Karpas-422 (cell line): ENCODE measurements at places on chromosomes 11 and 22. TPM values are rescaled to one million over a fixed set of nuclear protein-coding genes. Genes with fewer than 3 reads are reported as not detected.

The SWAP70 gene
- 77.0 and 82.4 TPM in 2 replicates for total RNA-seq

The MN1 gene
- 0.07 TPM in 1 of 2 replicates, not detected in the other for total RNA-seq

DNA sequence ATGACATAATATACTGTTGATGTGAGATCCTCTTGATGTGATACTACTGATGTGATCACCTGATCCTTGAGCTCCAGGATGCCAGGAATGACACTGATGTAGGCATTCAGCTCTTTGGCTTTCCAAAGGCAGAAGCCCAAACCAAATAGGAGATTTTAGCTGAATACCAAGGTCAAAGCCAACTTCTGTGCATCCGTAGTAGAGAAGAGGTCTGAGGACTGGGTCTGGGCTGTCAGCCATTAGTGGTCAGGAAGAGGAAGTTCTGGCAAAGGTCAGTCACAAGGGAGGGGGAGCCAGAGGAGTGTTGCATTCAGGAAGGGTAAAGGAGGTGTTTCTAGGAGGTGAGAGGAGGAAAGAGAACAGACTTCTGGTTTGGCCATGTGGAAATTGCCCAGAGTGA, 53.4 kb upstream of the PARVG start:
- no peak for DNase-seq

- no peak for DNase-seq
Measured at GRCh38 chr11:47765086-47765485, 2.1 kb downstream of the FNBP4 start.

- peak; percentile 69 for DNase-seq
Measured at GRCh38 chr11:47551086-47551485, 1.8 kb downstream of the CELF1 start.

DNA sequence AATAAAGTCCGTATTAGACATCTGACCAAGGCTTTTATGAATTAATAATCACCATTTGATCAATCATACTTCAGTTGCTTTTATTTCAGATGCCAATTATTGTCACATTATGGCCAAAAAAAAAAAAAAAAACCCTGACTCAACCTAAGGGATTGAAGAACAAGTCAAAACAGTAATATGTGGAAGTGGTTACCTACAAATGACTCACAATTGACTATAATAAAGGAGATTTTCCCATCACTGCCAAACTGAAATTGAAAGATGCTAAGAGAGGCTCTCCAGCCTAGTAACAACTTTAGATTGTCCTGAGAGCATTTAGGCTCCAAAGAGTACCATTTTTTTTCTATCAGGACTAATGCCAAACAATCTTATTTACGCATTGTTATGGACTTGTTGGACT, 35.2 kb downstream of the SOX6 start:
- no peak for DNase-seq
